ENCODE measurements at places on chromosomes 1 and 21.

DNA sequence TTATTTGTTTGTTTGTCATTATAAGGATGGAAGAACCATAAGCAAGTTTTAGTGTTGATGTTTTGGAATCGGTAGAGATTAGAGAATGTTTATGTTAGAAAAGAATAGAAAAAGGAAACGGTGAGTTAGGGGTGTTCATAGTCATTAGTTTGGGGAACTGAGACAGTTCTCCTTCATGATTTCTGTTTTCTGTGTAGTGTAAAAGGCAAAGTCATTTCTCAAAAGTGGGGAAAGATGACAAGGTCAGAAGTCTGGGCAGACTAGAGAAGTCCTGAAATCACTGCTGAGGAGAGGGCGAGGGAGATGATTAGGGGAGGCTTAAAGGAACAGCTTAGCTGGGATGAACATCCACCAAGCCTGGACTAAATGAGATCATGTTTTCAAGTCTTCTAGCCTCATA is 498.9 kb downstream of the TTLL7 start:
- no peaks in the 10 kb centered on the region for H3K27me3 ChIP-seq
- no peaks in the 10 kb centered on the region for H3K4me1 ChIP-seq
- H3K27ac ChIP-seq, result no peak overlapping the region
- DNase-seq, result no peak

DNA sequence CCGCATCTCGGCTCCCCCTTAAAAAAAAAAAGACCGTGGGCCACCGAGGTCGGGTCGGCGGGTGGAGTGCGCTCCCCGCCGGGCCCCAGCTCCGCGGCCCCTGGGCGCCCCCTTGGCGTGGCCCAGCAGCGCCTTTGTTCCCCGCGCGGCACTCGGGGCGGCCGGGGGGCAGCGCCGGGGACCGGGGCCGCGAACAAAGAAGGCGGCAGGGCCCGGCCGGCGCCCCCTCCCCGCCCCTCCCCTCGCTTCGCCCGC is 571 bp downstream of the MARCKSL1 start:
- H3K27me3 ChIP-seq, result no peaks in the 10 kb centered on the region
- peaks cover 37% of the 10 kb centered on the region for H3K4me1 ChIP-seq
- peaks cover 5% of the 10 kb centered on the region for H3K36me3 ChIP-seq
- H3K27ac ChIP-seq, result peak overlapping the region; percentile 89
- no peak for DNase-seq

GRCh38 chr1:164886101-164886500 is 327.1 kb downstream of the PBX1 start:
- no peak for DNase-seq
- H3K27me3 ChIP-seq, result no peaks in the 10 kb centered on the region
- H3K36me3 ChIP-seq, result no peaks in the 10 kb centered on the region
- H3K4me1 ChIP-seq, result no peaks in the 10 kb centered on the region
- H3K27ac ChIP-seq, result no peak overlapping the region
- no peak overlapping the region for H3K4me3 ChIP-seq

DNA sequence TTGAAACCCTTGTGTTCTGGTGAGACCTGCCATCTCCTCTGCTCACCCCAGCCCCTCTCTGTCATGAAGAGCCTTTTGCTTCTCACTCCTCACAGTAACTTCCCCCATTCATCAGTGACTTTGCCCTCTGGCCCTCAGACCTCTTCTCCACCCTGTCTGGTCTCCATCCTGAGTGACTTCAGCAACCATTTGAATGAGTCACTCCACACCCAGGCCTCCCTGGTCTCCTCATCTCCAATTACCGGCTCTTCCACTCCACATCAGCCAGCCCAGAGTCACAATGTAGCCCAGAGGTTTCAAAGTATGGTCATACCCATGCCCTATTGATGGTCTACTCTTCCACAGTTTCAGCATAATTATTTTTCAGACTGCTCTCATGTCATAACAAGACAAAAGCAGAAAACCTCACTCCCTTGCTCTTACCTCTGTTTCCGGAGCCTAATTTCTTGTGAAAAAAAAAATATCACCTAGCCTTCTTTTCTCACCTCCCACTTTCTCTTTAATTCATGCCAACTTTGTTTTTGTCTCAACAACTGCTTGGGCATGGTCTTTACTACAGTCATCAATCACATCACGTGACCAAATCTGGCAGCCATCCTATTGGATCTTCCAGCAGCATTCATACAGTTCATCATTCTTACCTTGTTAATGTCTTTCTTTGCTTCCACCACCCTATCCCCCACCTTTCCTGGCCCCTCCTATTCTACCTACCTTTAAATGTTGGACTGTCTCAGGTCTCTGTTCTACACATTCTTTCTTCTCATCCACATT is 35.6 kb upstream of the NEK7 start:
- DNase-seq, result no peak
- H3K4me3 ChIP-seq, result no peak overlapping the region
- H3K36me3 ChIP-seq, result no peaks in the 10 kb centered on the region
- no peak overlapping the region for H3K27ac ChIP-seq
- no peaks in the 10 kb centered on the region for H3K4me1 ChIP-seq

- no peaks in the 10 kb centered on the region for H3K36me3 ChIP-seq
- no peak overlapping the region for H3K27ac ChIP-seq
- H3K4me1 ChIP-seq, result peaks cover 61% of the 10 kb centered on the region
- DNase-seq, result no peak
Observed at GRCh38 chr1:6245869-6246496, 2.0 kb downstream of the HES3 start.

- peak overlapping the region; percentile 63 for H3K27ac ChIP-seq
- peaks cover 59% of the 10 kb centered on the region for H3K4me1 ChIP-seq
- H3K4me3 ChIP-seq, result peak overlapping the region; percentile 21
- H3K36me3 ChIP-seq, result no peaks in the 10 kb centered on the region
Observed at GRCh38 chr1:153546371-153546770, 765 bp upstream of the S100A4 start.

DNA sequence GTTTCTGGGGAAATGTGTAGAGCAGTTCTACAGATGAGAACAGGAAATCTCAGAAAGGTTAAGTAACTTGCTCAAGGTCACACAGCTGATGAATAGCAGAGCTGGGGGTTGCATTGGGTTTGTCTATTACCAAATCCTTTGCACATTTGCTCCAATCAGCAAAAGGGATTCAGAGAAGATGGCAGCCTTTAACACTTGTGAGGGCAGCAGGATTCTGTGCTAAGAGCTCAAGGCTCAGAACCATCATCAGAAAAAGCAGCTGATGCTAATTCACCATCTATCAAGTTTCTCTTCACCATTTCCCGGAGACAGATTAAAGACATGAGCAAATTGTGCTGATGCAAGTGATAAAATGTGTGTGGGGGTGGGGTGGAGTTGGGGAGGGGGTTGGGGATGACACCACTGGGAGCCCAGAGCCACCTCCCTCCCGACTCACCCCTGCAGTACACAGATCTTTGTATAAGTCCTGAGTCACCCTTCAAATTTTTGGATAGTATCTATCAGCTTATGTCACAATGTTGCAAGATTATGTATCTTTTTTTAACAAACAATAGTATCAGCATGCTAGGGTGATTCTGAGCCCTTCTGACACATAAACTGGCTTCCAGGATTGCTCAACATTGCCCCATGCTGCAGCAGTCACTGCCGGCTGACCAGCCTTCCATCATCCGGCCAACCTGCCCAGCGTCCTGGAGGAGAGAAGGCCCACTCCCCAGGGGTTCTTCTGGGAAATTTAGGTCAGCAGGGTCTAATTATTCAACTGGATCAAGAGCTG is 2.8 kb upstream of the SPSB1 start:
- DNase-seq, result peak; percentile 56
- no peaks in the 10 kb centered on the region for H3K27me3 ChIP-seq
- no peak overlapping the region for H3K4me3 ChIP-seq
- H3K4me1 ChIP-seq, result peaks cover 12% of the 10 kb centered on the region
- no peaks in the 10 kb centered on the region for H3K36me3 ChIP-seq
- peak overlapping the region; percentile 85 for H3K27ac ChIP-seq

- H3K4me1 ChIP-seq, result no peaks in the 10 kb centered on the region
Observed at GRCh38 chr1:226864311-226864710, 6.1 kb upstream of the PSEN2 start.

Measured in tibial nerve (tissue), 4 donors.